Umbilical cord (tissue), 2 donors: ENCODE measurements at places on chromosomes 1 and 21.
A peak's percentile ranks its signal among the peaks of the same experiment; 100 is the strongest.

- DNase-seq = peak; percentile 89
Measured at GRCh38 chr1:156122519-156123355, 8.2 kb downstream of the LMNA start.

GRCh38 chr1:178934546-178934945, 63.7 kb upstream of the ANGPTL1 start:
- DNase-seq = no peak

DNA sequence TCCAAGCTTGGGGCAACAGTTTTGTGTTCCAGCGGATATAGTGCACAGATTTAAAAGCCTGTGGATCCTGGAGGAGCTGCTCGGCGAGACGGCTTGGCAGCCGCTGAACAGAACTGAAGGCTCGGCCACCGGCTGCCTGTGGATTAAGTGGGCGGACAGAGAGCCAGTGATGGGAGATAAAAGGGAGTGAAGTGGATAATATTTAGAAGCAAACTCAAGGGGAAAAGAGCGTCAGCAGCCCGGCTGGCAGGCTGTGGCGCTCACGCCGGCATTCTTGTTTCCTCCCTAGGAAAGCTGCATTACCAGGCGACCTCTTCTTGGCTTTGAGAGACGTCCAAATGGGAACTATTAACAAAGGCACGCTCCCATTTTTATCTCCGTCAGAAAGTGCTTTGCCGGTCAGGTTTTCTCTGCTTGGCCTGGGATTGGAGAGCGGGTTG, 10.4 kb downstream of the TRABD2B start:
- DNase-seq = peak; percentile 95

GRCh38 chr1:243499248-243499647, 243.4 kb downstream of the SDCCAG8 start:
- DNase-seq = no peak

GRCh38 chr1:166980818-166981217, 5.5 kb upstream of the ILDR2 start:
- DNase-seq = no peak

DNA sequence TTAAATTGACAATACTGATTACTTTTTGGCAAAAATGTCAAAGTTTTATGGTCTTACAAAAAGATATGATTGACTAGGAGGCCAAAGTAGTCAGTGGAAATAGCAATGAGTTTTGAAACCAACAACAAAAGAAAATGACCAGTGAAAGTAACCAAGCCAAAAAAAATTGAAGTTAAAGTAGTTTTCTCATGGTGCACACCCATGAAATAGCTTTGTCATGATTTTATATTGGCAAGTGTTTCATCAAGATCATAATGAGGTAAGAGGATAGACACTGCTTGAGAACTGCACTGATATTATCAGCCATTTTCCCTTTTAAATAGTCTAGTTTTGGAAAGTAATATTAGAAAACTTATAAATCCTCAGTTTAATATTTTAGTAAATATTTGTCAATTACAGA, 206.2 kb upstream of the ADAMTS5 start:
- no peak for DNase-seq

GRCh38 chr1:56396581-56396980, 182.8 kb downstream of the PLPP3 start:
- peak; percentile 60 for DNase-seq

DNA sequence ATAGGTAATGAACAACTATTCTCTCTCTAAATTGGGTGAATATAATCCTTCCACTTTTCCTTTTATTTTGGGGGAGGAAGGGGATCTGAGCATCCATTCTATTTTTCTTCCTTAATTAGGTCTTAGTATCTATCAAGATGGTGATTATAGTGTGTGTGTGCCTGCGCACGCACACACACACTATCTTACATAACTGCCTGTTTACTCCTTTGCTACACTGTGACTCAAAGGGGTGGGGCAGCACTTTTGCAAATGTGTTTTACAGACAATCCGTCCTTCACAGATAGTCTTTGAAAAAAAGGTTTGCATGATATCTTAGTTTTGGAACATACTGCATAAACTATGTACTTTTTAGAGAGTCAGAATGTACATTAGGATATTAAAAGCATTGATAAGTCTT, 191.5 kb downstream of the SDCCAG8 start:
- DNase-seq = no peak

GRCh38 chr1:224863486-224863885, 66.0 kb upstream of the DNAH14 start:
- DNase-seq = no peak

DNA sequence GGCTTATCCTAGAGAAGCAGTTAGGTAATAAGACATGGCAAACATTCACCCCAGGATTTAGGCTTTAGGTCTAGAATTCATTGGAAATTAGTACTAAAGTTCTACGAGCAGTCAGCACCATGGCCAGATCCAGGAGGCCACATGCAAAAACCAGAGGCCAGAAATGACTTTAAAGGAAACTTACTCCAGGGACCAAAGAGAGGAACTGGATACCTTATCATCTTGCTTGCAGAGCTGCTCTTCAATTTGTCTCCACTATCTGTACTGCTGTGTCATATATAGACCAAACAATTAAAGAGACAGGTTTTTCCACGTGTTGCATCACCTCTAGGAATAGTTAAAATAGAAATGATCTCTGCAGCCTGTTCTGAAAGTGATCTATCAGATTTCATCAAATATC, 127.8 kb downstream of the LMX1A start:
- peak; percentile 20 for DNase-seq

GRCh38 chr1:214638459-214638807, 35.4 kb downstream of the CENPF start:
- no peak for DNase-seq

- DNase-seq = no peak
Measured at GRCh38 chr1:153577624-153578051, 12.0 kb upstream of the S100A2 start.

DNA sequence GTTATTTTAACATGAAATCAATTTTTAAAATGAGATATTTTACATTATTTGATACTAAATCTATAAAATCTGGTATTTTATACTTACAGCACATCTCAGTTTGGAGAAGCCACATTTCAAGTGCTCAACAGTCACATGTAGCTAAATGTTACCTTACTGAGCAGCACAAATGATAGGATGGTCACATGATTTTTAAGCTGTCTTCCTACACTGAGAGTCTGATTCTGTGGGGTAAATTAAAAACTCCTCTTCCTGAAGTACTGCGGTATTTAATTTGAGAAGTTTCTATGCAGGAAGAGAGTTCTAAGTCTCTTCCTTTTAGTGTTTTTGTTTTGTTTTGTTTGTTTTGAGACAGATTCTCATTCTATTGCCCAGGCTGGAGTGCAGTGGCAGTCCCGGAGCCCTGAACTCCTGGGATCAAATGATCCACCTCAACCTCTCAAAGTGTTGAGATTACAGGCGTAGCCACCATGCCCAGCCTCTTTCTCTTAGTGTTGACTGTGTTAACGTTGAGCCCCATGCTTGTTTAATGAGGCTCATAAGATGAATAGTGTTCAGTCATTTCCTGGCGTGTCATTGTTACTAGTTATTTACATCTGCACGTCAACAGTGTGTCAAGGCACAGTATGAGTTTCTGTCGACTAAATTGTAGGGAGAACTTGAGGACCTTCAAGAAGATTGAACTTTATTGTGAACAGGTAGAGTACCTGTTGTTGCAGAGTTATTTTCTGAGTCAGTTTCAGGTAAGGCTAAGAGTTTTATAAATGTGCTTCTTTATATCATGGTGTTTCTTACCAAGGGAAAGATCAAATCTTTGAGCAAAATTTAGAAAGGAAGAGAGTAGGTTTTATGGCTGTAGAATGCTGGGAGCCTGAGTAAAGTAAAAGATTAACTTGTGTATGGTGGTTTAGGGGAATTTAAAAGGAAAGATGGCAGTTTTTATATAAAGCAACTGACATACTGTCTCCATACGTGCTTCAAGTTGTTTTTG, 3.3 kb downstream of the CNST start:
- no peak for DNase-seq

DNA sequence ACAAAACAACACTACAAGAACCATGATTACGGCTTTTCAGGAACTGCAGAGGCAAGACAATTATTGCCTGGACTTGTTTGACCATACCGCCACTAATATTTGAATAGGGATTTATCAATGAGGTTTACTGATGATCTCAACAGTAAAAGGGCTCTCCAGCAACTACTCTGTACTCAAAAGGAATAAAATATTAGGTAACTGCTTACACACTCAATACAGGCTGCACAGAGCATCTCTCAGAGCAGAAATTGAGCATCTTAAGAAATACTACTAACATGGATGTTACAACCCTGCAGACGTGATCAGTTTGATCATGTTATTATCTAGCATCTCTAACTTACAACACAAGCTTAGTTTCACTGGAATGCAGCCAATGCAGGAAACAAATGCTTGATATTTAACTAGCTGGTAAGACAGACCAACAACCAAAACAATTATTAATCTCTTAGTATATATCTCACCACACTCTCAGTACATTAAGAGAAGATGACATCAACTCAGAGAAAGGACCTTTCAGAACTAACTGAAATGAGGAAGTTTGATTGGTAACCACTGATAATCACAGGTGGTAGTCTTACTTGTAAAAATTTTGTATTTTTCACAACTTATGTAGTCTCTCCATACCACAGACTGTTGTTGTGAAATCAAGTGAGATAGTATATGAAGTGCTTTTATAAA, 52.2 kb downstream of the PUM1 start:
- no peak for DNase-seq

GRCh38 chr1:104132382-104132973, 382.8 kb downstream of the AMY1C start:
- DNase-seq = peak; percentile 44

- no peak for DNase-seq
Measured at GRCh38 chr1:109873278-109874175, 37.1 kb upstream of the CSF1 start.

- peak; percentile 87 for DNase-seq
Measured at GRCh38 chr1:68111519-68112436, 61.4 kb upstream of the DIRAS3 start.

DNA sequence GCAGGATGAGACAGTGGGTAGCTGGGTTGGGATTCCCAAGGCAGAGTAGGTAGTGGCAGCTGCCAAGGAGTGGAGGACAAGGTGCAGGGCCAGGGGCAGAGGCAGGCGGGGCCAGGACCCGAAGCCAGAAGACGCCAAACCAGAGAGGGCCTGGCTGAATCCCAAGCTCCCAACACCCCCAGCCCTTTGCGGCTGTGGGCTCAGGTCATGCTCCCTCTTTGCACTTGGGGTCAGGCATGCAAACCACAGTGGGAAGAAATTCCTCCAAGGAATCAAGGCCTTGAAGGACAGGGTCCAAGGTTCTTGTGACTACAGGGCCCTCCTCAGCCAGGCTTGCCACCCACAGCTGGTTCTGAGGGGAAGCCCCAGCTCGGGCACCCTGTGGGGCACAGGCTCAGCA, 6.2 kb downstream of the C1orf210 start:
- no peak for DNase-seq

GRCh38 chr1:43604192-43604591, 45.8 kb upstream of the KDM4A start:
- no peak for DNase-seq

DNA sequence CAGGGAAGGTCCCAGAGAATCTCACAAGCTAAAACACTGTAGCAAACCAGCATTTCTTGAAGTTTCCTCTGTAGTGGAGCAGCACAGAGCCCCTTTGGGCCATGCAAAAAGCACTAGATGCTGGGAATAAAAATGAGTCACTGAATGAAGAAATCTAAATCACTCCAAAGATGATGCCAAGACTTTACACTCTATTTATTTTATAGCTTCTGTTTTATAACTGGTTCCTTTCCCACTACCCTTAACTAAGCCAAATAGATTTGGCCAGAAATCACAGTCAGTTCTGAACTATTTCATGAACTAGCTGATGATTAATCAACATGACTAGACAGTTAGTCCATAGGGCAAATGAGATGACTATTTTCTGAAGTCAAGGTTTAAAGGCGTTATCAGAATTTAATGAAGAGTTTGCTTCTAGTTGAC, 89.5 kb downstream of the SCMH1 start:
- peak; percentile 79 for DNase-seq

DNA sequence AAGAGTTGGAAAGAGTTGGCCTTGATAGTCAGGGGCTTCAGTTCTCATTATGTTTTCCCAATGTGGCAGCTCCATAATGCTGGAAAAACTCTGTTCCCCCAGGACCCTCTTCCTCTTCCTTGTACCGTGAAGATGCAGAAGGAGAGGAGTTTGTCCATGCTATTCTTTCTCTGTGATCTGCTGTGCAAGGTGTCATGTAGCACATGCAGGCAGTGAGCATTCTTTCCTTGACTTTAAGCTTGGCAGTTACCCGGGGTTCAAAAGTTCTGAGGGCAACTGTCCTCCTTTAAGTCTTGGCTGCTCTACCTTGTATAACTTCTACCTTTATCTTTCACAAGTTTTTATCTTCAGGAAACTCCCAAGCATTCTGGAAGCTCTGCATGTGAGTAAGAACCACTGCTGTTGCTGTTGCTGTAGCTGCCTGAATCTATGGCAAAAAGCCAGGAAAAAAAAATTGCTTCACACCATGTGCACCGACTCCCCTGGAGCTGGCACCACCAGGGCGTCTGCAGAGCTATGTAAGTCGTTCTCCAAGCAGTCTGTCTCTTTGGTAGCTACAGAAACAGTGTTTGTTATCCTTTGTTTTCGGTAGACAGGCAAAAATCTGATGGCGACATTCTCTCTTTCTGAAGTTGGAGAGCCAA, 42.7 kb upstream of the SLC16A1 start:
- DNase-seq = peak; percentile 88

DNA sequence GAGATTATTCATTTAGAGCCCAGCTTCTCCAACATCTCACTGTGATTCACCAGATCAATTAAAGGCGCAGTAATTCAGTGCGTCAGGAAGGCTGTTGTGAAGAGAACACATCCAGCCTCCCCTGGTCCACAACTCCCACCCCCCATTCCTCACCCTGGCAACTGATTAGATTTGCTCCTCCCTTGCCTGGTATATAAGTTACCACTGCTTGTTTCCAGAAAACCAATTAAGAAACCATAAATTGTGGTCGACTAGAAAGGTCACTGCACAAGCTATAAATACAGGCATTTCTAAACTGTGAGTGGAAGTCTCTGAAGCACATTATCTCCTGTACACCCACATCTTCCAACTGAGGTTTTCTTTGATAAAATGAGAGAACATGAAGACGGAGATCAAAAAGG, 41.9 kb downstream of the FAM163A start:
- peak; percentile 57 for DNase-seq

- no peak for DNase-seq
Measured at GRCh38 chr1:15902882-15903281, 55.4 kb downstream of the SPEN start.

DNA sequence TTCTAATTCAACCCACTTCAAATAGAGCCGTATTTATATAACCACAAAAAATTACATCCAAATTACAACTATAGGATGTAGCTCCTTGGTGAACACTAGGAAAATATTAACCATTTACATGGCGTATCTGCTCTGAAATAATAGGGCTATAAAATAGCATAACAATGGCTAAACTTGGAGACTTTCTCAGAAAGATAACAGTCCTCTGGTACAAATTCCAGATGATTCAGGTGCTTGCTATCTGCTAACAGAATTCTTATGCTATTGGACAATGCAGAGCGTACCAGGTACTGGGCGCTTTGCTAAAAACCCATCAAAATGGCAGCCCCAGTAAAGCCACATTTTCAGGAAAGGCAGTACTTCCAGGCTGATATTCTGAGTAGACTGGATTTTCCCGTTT, 209.7 kb upstream of the C8B start:
- DNase-seq = no peak
